Activated T-cell treated with anti-CD3 and anti-CD28 coated beads, Interleukin-2, amount 50 U/mL, for 72 hours (primary cell): ENCODE measurements at places on chromosomes 7 and 10.

- DNase-seq: no peak
These were observed 7.6 kb downstream of the JMJD1C start for GRCh38 chr10:63458177-63458576.

DNA sequence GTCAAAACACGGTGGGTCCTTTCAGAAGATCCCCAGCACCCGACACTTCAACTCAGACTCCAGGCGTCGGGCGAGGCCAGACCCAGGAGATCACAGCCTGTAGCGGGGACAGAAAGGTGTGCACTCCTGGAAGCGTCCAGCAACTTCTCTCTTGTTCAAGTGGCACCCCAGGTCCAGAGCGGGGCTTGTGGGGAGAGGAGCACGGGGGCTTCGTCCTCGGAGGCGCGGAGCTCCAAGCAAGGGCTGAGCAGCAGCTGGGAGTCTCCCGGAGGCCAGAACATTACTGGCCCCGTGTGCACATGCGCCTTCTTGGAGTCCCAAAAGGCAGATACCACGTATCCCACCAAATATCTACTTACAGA is 54.9 kb downstream of the ZRANB1 start:
- no peak for DNase-seq

DNA sequence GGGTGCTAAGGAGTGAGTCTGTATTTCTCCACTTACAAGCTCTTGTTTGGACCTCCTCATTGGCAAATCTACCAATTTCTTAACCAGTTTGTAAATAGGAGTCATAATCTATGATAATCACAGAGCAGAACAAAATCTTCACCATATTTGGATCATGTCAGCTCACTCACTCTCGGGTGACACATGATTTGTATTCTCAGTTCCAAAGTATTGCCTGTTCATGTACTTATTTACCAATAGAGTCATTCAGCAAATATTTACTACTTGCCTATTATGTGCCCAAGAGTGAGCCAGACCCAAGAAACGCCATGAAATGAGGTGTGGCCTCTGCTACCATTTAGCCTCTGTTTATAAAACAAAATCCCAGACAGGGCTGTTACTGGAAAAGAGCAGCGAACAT is 114.8 kb downstream of the TSPAN12 start:
- DNase-seq: no peak

DNA sequence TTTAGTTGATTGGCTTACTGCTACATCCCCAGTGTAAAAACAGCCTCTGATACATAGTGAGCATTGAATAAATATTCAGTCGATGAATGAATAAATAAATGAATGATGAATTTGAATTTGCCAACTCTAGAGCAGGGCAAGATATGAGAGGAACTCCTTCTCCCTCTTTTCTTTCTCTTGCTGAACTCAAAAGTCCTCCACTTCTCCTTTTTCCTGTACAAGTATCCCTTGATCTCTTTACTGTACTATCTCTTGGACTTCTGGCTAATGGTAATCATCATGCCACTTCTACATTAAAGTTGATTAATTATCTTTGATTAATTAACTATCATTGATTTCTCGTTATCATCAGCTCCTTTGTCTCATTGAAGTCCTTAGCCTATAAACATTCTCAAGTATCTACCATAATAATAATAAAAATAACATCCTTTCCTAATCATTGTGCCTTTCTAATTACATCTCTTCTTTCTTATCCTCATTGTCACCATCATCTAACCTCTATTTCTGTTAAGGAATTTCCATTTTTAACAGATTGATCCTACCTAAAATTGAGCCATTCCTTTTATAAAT is 10.6 kb downstream of the CPED1 start:
- DNase-seq: no peak

DNA sequence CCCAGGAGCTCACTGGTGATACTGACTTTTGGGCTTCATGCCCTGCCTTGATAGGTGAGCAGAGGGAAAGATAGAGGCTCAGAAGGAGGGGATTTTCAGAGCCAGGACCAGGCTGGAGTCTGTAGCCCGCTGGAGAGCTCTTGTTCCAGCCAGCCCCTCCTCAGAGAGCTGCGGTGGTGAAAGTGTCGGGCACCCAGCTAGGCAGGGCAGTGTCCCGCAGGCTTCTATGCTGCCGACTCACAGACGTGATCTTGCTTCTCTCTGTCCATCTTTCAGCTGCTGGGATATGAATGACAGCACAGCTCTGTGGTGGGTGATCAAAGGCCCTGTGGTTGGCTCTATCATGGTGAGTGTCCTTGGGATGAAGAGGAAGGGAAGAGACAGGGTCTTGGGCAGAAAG is 35.2 kb downstream of the ADCYAP1R1 start:
- DNase-seq: no peak

DNA sequence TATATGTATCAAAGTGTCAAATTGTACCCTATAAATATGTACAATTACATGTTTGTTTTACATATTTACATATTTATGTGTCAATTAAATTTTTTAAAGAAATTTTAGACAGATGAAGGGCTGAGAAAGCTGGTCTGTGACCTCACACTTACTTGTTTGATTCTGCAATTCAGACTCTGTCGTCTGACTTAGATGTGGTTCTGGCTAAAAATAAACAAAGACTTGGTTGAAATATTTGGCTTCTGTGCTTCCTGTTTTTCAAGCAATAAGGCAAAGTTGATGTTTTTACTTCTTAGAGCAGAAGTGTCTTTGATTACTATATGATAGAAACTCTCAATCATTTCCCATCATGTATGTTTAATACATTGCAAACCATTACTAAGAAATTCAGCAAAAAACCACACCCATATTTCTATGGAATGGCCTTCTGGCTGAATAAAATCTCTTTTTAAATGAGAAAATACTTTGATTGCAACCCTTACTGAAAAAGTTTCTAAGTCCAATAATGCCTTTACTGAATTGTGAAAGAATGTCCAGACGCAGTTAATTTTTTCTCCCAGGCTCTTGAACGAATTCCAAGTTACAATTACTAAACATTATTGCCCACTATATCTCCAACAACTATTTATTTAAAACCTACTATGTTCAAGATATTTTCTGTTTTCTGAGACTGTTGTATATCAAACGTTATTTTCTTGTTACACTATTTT is 59.5 kb upstream of the PRKG1 start:
- DNase-seq: no peak

DNA sequence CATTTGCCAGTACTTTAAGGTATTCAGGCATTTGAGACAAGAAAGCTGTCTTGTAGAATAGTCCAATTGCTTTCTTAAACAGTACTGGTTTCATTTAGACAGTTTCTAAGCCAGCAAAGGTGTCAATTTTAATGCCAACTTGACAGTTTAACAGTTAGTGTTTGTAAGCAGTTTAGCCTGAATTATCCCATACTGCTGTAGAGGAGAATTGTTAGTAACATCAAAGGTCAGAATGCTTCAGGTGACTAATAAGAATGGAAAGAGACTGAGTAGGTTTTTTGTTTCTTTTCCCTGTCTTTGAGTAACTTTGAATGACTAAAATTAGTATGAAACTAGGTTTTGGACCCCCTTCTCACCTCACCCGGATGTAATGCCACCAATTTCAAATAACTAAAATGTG is 29.5 kb upstream of the VDAC2 start:
- no peak for DNase-seq
